ENCODE measurements at places on chromosomes 7 and 10.

GRCh38 chr10:132834891-132835847, 49.2 kb upstream of the NKX6-2 start:
- DNase-seq = no peak

DNA sequence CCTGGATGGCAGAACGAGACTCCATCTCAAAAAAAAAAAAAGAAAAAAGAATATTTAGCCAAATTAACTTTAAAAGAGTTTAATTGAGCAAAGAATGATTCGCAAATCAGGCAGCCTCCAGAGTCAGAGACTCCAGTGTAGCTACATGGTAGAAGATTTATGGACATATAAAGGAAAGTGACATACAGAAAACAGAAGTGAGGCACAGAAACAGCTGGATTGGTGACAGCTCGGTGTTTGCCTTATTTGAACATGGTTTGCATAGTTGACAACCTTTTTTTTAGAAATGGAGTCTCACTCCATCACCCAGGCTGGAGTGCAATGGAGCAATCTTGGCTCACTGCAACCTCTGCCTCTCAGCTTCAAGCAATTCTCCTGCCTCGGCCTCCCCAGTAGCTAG, 35.2 kb upstream of the TNS3 start:
- DNase-seq = no peak

DNA sequence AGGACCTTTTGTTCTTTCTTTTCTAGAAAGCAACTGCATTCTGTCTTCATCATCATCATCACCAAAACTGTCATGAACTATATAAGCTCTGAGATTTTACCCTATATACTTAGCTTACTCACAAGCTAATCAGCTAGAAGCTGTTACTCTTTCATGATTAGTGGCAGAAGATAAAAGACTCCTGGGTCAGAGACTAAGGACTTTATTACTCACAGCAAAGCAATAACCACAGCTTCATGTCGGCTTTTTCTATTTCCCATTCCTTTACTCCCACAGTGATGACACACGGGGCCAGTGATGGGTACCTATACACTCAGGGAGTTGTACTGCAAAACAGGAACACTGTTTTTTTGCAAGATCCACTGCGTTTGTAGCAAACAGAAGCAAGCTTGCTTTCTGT, 8.4 kb upstream of the C10orf88 start:
- no peak for DNase-seq

GRCh38 chr10:29496341-29497162, 138.2 kb downstream of the SVIL start:
- peak; percentile 38 for DNase-seq

- DNase-seq = no peak
These were observed 27.8 kb downstream of the ABI1 start for GRCh38 chr10:26832960-26833359.

DNA sequence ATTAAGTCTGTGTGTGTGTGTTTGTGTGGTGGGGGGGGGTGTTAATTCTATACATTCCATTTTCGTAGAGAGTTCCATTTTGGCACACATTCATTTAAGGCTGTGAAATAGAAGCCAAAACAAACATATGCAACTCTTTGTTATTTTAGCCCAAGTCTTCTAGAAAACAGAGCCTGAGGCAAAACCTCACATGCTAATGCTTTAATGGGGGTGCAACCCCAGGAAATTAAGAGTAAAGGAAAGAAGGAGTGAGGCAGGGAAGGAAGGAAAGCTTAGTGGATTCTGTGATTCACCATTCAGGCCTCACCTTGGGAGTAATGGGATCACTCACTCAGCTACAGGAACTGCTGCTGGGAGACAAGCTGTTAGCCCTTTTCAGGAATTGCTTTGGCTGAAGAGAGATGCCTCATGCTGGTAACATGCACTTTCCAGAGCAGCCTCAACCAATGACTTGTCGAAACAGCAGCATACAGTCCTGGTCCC, 73.0 kb upstream of the CTTNBP2 start:
- DNase-seq = no peak
